Fibroblast of pulmonary artery (primary cell): ENCODE measurements at places on chromosomes 16 and 17.

- no peak for DNase-seq
Measured at GRCh38 chr17:74603037-74603635, 11.1 kb upstream of the CD300LD start.

- peak; percentile 29 for DNase-seq
Measured at GRCh38 chr17:33142705-33143299, 150.3 kb downstream of the ASIC2 start.

- no peak for DNase-seq
Measured at GRCh38 chr16:78903237-78903636, 697.3 kb downstream of the MAF start.

- DNase-seq = no peak
Measured at GRCh38 chr16:2350500-2350899, 10.0 kb upstream of the ABCA3 start.

GRCh38 chr16:71387045-71387871 is 28.7 kb downstream of the CALB2 start:
- DNase-seq = no peak

DNA sequence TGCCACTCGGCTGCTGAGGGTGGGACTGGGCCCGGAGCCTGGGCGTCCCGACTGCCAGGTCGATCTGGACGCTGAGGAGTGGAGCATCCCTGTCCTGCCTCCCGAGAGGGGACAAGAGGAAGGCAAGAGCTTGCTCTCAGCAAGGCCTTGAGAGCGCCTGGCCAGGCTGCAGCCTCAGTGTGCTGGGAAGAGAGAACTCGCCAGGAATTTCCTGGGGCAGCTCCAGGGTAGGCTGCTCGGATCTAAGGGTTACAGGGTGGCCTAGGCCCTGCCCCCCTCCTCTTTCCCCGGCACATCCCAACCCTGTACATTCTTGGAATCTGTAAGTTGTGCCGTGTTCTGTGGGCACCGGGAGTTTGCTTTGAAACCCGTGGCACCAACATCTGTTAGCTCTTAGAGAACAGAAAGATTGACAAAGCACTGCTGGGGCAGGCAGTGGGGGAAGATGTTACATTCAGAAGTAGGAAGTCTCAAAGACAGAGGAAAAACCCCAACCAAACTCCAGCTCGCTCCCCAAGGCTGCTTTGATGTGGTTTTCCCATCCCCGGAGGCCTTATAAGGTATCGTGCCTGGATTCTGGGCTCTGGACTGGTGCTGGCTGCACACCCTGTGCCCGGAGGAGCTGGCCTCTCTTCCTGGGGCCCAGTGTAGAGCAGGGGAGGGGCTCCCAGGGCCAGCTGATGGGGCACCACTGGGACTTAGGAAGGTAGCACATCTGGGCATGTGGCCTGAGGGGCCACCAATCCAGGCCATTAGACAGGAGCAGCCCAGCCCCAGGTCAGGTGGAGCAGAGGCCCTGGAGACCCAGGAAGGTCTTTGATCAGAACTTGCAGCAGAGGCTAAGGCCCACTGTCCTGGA is 55.2 kb downstream of the NKD1 start:
- DNase-seq = peak; percentile 31

DNA sequence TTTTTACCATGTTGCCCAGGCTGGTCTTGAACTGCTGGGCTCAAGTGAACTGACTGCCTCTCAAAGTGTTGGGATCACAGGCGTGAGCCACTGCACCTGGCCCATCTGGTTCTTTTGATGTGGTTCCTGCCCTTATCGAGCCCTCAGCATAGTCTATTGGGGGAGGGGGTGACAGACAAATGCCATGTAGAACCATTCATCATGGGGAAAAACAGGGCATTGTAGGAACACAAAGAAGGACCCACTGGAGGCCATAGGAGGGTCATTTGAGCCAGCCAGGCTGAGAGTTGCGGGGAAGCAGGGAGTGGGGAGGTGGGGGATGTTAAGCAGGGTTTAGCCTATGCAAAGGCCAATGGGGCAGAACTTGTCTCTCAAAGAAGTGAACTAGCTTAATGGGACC is 11.9 kb downstream of the SEC14L5 start:
- DNase-seq = no peak

DNA sequence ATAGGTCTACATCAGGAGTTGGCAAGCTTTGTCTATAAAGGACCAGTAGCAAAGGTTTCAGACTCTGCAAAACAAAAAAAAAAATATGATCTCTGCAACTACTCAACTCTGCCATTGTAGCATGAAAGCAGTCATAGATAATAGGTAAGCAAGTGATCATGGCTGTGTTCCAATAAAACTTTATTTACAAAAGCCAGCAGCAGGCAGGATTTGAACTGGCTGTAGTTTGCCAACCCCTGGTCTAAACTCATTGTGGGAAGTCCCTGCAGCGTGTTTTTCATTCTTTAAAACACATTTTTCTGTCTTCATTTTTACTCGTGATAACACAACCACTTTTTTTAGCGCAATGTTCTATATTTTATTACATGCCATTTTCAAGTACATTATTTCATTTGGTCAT is 127.5 kb upstream of the COX10 start:
- DNase-seq = no peak

DNA sequence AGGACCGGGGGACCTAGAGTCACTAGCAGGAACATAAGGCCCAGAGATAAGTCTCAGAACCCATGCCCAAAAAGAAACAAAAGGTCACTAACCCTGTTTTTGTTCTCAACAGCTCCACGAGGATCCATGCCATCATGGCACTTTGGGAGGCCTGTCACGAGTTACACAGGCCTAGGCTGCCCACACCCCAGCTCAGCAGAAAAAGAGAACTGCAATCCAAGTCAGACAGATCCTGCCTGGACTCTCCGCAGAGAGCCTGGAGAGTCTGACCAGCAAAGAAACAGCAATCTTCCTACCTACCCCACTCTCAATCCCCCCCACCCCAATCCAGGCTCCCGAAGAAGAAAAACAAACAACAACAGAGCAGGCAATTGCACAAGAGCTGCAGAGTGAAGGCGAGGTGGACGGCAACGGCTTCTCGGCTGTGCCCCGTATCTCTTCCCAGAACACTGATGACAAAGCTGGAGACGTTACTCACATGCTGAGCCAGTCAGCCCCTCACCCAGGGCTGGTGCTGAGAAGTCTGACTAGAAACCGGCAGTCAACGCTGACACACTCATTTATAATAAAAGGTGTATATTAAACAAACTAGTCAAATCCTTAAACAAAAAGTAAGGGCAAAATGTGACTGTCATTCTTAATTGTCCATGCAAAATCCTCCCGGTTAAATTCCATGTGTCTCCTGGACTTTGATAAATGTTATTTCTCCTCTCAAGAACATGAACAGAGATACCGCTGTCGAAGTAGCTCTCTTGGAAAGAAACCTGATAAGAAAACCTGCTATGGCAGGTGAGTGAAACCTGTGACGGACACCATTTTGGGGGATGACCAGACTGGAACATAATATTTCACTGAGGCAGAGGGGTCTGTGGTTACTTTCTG is 89.3 kb downstream of the SMG6 start:
- peak; percentile 96 for DNase-seq

- DNase-seq = no peak
Measured at GRCh38 chr16:11658896-11659708, 9.2 kb upstream of the SNN start.

DNA sequence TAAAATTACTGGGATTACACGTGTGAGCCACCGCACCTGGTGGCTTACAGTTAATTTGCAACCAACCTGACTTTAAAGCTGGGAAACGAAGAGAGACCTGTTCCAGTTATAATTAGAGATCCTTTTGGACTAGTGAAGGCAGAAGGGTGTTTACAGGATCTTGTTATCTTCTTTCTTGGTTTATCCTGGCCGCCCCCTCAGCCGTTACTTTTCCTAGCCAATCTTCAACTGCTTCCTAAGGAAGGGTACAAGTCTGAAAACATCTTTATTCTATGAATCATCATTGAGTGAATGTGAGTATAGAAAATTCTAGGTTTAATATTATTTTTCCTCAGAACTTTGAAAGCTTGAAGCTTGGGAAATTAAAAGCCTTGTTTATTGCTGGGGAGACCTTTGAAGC is 286.5 kb downstream of the SLC39A11 start:
- DNase-seq = no peak

GRCh38 chr16:31138621-31139578 is 3.4 kb upstream of the PRSS8 start:
- peak; percentile 62 for DNase-seq

DNA sequence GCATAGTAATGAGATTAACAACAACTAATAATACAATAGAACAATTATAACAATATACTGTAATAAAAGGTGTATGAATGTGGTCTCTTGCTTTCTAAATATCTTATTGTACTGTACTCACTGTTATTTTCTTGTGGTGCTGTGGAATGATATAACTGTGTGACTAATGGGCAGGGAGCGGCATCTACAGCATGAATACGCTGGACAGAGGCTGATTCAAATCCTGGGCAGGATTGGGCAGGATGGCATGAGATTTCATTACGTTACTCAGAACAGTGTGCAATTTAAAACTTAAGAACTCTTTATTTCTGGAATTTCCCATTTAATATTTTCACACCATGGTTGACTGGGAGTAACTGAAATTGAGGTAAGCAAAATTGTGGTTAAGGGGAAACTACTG is 1239.8 kb upstream of the GOT2 start:
- no peak for DNase-seq

DNA sequence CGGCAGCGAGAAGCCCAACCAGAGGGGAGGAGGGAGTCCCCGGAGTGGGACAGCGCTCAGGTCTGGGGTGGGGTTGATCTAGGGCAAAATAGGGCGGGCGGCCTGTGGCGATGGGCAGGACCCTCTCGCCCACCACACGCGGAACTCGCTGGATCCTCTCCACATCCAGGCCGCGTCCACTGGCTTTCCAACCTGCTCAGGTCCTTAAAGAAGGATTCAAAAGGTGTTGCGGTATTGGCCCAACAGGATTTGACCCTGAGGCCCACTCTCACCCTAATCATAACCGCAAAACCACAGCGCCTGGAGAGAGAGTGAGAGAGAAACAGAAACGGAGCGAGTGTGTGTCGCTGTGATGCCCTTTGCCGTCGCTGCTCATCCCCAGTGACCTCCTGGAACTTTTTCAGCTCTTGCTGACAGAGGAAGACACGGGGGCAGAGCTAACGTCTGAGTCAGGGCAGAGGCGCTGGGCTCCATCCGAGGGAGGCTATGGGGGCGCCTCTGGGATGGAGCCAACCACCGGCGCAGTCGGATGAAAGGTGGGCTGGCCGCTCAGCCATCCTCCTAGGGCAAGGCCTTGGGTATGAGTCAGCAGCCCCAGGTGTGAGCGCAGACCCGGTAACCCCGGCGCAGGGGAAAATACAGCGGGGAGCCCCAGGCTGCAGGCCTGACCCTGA is 16.7 kb upstream of the OR1F1 start:
- DNase-seq = no peak

DNA sequence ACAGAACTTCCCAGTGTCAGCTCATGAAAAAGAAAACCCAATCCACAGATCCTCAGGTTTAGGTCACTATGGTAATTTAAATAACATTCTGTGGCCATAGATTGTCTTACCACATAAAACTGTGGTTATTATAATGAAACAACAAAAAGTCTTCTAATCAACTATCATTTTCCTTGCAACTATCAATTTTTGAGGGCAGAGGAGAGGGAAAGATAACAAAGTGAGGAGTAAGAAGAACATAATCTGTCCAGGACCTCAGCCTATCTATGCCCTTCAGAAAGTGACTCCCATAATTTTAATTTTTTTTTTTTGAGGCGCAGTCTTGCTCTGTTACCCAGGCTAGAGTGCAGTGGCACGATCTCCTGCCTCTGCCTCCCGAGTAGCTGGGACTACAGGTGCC is 4.0 kb upstream of the GGNBP2 start:
- DNase-seq = no peak

GRCh38 chr16:54365990-54366634 is 79.5 kb upstream of the IRX3 start:
- no peak for DNase-seq

DNA sequence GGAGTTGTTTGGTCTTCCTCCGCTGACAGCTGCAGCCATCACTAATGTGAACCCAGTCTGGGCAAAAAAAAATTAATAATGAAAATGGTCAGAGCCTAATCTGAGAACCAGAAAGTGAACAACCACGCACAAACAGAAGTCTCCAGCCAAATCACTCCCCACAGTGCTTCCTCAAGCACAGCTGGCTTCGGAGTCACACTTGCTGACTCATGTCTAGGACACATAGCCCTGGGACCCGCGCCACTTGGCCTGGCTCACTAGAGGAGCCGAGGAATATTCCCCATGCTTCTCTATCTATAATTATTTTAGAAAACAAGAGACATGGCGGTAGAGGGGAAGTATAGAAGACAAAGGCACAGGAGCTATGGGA is 109.1 kb downstream of the ZFHX3 start:
- peak; percentile 93 for DNase-seq

- no peak for DNase-seq
Measured at GRCh38 chr17:50272246-50272645, 2.0 kb upstream of the TMEM92 start.

DNA sequence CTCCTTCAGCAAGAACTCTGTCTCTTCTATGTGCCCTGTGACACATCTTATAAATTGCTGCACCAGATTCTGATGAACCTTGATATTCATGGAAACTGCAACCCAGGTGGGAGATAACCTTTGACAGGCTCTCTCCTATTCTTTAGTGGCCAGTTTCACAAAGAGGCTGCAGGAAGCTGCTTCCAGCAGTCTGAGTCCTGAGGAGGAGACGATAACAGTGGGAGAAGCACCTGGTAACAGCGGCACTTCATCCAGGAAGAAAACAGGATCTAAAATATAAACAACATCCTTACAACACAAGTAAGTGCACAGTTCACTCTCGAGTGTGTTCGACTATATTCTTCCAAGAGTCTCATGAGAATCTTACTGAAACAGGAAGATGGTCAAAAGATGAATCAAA is 180.1 kb downstream of the MAP2K6 start:
- no peak for DNase-seq
